IMR-90 (cell line): ENCODE measurements at places on chromosomes 4 and X.

GRCh38 chr4:5184606-5185005 lies 133.3 kb downstream of the STK32B start:
- H3K27ac ChIP-seq, result no peak overlapping the region
- H3K4me1 ChIP-seq, result peaks cover 3% of the 10 kb centered on the region
- DNase-seq, result no peak
- H3K27me3 ChIP-seq, result no peaks in the 10 kb centered on the region
- H3K4me3 ChIP-seq, result no peak overlapping the region

- H3K36me3 ChIP-seq, result no peaks in the 10 kb centered on the region
- no peak overlapping the region; the same call in 1 of the 2 replicates for H3K27ac ChIP-seq
- no peaks in the 10 kb centered on the region for H3K4me1 ChIP-seq
- H3K4me3 ChIP-seq, result no peak overlapping the region
- no peaks in the 10 kb centered on the region for H3K27me3 ChIP-seq
- peak; percentile 91 for DNase-seq
Measured at GRCh38 chr4:161714022-161714751, 449.6 kb downstream of the FSTL5 start.

GRCh38 chr4:25535278-25535677 lies 120.4 kb upstream of the SLC34A2 start:
- H3K27me3 ChIP-seq, result no peaks in the 10 kb centered on the region
- H3K36me3 ChIP-seq, result no peaks in the 10 kb centered on the region
- H3K4me1 ChIP-seq, result no peaks in the 10 kb centered on the region
- no peak for DNase-seq
- H3K4me3 ChIP-seq, result no peak overlapping the region
- H3K27ac ChIP-seq, result no peak overlapping the region

DNA sequence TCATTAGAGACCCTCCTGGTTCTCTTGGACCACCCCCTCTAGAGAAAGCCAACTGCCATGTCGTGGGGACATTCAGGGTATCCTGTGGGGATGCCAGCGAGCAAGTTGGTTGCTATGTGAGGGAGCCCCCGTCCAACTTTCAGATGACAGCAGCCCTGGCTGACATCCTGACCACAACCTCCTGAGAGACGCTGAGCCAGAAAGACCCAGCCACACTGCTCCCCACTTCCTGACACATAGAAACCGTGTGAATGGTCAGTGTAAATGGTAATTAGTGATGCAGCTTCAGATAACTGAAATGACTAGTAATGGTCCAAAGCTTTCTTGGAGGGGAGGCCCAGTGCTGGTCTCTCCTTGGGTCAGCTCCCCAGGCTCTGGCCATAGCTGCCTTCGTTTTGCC lies 10.8 kb downstream of the CLCN4 start:
- DNase-seq, result no peak
- H3K36me3 ChIP-seq, result no peaks in the 10 kb centered on the region
- no peak overlapping the region for H3K27ac ChIP-seq
- H3K4me1 ChIP-seq, result no peaks in the 10 kb centered on the region; the same call in 1 of the 2 replicates
- H3K27me3 ChIP-seq, result no peaks in the 10 kb centered on the region

DNA sequence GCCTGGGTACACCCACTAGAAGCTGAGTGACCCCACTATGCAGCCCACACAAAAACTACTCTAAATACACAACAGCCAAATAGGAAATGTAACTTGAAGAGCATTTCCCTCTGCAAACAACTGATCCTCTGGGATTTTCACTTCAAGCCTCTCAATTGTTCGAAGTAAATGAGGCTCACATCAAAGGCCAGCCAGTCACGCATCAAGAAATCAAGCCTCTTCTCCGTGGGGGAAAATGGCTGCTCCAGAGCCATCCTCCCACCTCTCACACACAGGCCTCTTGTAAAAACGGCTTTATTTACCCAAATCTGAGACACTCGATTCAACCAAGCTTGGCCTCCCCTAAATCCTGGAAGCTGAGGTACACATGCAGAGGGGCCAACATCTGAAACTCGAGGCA lies 14.3 kb downstream of the PCDH19 start:
- no peaks in the 10 kb centered on the region for H3K36me3 ChIP-seq
- no peak overlapping the region for H3K4me3 ChIP-seq
- DNase-seq, result no peak
- H3K27ac ChIP-seq, result no peak overlapping the region
